ENCODE measurements at places on chromosomes 6 and 20.

DNA sequence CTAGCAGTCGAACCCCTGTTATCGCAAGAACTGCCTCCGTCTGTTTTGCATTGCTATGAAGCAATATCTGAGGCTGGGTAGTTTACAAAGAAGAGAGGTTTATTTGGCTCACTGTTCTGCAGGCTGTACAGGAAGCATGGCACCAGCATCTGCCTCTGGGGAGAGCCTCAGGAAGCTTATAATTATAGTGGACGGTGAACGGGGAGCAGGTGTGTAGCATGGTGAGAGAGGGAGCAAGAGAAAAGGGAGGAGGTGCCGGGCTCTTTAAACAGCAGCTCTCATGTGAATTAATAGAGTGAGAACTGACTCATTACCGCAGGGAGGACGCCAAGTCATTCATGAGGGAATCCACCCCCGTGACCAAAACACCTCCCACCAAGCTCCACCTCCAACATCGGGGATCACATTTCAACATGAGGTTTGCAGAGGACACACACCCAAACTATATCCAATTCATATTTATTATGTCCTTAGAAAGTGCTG lies 172.6 kb upstream of the KCNG1 start:
- no peak for DNase-seq

DNA sequence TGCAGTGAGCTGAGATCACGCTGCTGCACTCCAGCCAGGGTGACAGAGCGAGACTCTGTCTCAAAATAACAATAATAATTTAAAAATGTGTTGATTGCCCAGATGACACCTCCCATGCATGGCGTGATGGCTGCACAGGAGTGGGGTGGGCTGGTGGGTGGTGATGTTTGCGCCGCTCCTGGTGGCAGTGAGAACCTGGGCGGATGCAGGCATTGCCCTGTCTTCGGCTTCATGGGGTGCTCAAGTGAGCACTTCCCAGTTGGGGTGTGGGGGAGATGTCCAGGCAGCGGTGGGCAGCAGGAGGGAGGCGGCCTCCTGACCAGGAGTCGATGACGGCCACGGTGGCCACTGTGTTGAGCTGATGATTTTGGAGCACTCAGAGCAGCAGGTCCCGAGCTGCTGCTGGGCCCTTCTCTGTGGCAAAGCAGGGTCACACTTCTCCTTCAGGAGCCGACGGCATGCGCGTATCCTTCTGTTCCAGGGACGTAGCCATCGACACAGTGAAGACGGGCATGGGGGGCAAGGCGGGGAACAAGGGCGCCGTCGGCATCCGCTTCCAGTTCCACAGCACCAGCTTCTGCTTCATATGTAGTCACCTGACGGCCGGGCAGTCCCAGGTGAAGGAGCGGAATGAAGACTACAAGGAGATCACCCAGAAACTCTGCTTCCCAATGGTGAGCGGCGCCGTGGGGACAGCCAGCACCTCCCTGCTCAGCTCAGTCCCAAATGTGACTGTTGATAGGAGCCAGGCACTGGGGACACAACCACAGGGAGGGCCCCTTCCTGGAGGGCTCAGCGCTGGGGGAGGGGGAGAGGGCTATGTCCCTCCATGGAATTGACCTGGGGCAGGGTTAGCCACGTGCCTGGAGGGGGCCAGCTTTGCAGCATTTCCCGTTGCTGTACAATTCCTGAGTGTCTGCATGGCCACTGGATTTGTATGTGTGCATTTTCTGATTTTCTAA lies 89.7 kb downstream of the SYNJ2 start:
- no peak for DNase-seq

DNA sequence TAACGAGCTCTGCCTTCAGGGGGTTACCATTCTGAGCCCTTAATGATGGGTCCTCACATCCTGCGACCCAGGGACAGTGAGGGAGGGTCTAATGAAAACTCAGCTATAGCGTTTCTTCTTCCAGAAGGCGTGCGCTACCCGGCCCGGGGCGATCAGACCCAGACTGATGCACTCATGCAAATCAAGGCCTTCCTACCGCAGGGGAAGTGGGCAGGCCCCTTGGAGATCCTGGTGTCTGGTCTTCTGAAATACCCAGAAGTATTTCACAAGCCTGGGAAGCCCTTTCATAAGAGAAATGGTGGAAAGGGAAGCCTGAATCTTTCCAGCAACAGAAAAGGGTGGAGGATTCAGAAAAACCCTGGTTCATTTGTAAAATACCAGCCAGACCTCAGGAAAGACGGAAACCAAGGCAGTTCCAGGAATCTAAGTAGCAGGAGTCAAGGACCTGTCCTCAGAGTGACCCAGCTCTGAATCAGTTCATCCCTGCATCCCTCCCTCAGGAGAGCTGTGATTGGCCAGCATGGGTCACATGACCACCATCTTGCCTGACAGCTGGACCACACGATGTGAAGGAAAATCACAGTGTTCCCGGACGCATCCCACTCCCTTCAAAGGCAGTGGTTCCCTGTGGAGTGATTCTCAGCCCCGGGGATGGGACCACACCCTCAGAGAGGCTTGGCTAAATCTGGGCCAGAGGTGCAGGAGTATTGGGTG lies 12.7 kb downstream of the BFSP1 start:
- no peak for DNase-seq

- no peak for DNase-seq
These were observed 5.8 kb downstream of the TUBB start for GRCh38 chr6:30725713-30726505.

- DNase-seq = no peak
These were observed 178.2 kb upstream of the THEMIS start for GRCh38 chr6:128079021-128079420.

DNA sequence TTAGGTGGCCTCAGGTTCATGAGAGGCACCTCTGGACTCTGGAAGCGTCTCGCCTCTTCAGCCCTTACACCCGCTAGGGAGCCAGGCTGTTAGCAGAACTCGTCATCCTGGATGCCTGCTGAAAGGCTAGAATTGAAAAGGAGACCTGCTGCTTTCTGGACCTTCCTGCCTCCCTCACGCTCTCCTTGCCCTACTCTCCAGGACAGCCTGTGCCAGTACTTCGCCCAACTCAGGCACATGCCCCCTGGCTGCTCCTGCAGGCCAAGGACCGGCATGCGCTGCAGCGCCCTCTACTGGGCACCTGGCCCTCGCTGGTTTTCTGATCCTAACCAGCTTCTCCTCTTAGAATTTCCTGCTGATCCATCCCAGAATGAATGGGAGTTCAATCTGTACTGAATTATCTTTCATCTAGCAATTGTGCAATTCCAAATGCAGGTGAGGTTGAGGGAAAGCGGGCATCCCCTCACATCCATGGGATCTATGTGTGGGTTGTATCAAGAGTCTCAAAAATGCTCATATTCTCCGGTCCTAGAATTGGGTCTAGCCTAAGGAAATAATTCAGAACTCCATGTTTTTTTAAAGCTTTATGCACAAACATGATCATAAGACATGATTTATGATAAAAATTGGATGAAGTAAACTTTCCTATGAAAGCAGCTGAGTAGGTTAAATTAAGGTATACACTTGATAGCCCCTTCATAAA lies 78.0 kb downstream of the PTPN1 start:
- peak; percentile 30 for DNase-seq

DNA sequence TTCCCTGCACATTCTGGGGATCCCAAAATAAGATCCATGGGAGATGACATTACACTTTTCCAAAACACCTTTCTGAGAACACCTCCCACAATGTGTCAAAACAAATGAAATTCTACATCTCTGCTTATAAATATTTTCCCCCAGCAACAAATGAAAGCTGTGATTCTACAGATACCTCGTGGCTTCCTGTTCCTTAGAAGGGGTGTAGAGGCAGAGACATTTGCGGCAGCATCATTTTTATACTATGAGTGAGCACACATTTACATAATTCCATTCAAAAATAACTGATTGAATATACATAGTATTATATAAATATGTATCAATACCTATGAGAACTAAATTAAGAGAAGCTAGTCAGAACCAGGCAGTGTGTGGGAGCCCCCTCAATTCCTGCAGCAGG lies 213.9 kb upstream of the JARID2 start:
- DNase-seq = no peak

GRCh38 chr6:90204327-90205056 lies 92.2 kb downstream of the BACH2 start:
- no peak for DNase-seq

- DNase-seq = no peak
These were observed 8.4 kb downstream of the EMILIN3 start for GRCh38 chr20:41358230-41358629.

GRCh38 chr6:26351544-26351953 lies 13.4 kb upstream of the BTN3A2 start:
- DNase-seq = peak; percentile 43

GRCh38 chr6:7254980-7255835 lies 57.8 kb downstream of the SSR1 start:
- DNase-seq = peak; percentile 88

DNA sequence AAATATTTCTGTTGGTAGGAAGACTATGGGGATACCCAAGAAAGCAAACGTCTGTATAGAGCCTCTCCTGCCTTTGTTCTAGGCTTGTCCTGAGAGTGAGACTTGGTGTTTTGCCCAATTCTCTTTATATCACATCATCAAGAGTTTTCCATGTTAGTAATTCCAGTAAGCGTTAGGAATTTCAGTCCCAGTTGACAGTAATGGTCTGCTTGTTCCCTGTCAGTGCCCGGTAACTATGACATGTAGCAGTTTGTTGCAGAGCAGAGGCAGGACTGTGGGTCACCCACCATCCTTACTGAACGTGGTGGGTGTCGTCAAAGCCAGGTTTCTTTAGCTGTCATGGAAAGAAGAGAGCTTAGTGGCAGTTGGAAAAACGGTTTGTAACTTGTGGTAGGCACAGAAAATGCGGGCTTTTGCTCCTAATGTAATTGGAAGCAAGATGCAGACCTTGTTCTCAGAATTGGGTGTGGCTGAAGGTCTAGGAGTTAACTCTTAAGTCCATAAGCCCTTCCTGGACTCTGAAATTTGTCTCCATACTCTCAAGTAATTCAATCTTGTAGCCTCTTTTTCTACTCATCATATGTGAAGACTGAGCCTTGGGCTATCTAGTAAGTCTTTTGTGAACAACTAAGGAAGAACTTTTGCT lies 188.8 kb downstream of the TMEM242 start:
- no peak for DNase-seq
